Left ventricle myocardium superior (tissue), 1 donor: ENCODE measurements at places on chromosomes 7 and 10. TPM values are rescaled to one million over a fixed set of nuclear protein-coding genes. Genes with fewer than 3 reads are reported as not detected.

The VAX1 gene
- total RNA-seq = not detected

DNA sequence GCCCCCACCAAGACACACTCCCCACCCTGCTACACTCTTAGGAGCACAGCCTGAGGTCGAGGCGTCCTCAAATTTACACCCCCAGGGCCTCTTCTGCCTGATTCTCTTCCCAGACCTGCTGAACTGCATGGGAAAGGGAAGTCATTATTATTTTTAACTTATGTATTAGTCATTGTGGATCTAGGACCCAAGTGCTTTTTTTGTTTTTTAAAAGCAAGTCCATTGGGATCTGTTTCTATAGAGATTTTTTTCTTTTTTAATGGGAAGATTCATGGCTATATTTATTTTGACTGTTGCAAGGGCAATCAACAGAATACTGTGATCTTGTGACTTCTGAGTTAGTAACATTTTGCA is 203.8 kb downstream of the ZMYND11 start:
- DNase-seq = no peak

- no peak for DNase-seq
These were observed 232.0 kb upstream of the CELF2 start for GRCh38 chr10:10785627-10786026.

The WEE2 gene
- not detected for total RNA-seq

DNA sequence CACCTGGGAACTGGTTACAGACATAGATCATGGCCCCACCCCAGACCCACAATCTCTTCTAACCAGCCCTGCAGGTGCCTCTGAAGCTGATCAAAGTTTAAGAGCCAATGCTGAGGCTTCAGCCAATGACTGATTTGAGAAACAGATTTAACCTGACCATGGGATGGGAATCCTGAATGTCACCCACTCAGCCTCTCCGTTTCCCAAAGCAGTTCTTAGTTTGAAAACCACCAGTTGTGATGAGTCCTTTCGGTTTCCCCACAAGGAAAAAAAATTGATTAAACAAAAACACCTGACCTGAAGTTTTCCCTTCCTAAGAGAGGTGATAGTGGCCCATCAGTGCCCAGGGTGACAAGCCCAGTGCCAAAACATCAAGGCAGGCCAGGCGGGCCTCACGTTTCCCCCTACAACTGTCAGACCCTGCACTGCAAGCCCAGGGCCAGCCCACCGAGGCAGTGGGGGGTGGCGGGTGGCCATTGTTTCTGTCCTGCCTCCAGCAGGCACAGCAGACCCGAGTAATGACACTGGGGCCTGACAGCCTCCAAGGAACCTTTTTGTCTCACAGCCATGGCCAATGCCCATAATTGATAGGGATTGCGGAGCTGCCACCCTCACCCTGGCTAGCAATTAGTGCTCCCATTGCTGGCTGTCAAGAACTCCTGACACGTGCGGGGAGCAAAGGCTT is 75.4 kb upstream of the ZMIZ1 start:
- DNase-seq = peak; percentile 8

DNA sequence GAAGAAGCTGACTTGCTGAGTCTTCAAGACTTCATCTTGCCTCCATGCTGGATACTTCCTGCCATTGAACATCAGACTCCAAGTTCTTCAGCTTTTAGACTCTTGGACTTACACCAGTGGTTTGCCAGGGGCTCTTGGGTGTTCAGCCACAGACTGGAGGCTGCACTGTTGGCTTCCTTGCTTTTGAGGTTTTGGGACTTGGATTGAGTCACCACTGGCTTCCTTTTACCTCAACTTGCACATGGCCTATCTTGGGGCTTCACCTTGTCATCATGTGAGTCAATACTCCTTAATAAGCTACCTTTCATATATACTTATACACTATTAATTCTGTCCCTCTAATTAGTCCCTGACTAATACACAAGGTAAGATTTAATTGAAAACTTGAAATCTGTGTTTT is 361.7 kb upstream of the SEMA3C start:
- DNase-seq = no peak

DNA sequence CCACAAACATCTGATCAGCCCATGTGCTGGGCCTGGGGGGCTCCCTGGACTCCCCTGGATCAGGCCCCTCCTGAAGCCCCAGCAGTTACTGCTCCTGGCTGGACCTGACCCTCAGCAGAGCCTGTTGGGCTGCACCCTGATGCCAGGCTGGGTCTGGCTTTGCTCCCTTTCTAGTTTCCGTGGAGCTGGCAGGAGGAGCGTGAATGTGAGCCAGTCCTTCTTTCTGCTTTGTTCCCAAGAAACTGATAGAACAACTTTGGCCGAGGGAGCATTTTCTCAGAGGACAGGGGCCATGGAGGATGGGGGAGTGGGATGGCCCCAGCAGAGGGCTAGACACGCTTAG is 128.2 kb downstream of the NEURL1 start:
- DNase-seq = peak; percentile 44

- DNase-seq = no peak
These were observed 15.0 kb downstream of the ASB13 start for GRCh38 chr10:5651388-5651764.

DNA sequence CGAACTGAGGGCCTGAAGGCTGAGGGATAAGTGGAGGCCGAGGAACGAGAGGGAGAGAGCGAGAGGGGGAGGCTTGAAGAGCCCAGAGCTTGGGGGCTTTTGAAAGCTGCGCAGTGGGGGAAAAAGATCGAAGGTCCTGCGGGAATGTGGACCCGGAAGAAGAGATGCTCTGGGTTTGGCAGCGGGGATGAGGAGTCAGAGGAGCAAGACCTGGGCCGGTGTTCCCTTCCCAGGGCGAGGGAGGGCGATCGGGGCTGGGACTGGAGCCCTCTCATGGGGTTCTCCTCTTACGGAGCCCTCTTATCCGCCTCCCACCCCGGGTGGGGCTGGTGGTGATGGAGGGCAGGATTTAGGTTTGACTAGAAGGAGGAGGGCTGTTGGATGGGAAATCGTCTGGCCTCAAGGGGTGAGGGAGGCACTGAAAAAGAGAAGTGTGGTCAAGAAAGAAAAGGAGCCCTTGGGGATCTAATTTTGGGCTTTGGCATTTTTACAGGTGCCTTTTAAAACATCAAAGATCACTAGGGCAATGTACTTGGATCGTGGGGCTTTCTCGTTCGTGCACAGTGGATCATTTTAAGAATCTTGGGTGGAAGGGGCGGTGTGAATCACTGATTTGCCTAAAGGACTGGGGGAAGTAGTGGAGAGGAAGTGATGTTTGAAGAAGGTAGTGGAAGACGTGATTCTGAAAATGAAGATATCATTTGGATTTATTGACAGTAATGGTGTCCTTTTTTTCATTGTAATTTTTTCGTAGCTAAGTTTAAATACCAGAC is 637 bp downstream of the SAMD8 start:
- DNase-seq = peak; percentile 63

The FXYD4 gene
- total RNA-seq = not detected

The CDHR1 gene
- total RNA-seq = 0.32 TPM

The NUTM2D gene
- 5.6 TPM for total RNA-seq

DNA sequence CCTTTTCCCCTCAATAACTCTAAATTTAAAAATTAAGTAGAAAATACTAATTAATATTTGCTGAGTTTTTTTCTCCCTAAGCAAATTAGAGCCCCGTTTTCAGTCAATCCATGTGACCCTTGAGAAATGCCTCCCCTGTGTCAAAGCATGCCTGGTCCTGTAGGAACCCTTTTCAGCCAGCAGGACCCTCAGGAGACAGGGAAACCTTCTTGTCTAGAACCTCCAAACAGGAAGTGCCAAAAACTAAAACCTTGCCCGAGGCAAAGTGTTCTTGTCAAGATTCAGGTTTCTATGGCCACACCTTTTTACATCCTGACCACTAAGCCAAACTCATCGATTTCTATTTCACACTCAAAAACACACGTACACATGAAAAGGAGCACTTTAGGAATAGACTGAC is 60.1 kb upstream of the NFE2L3 start:
- no peak for DNase-seq

DNA sequence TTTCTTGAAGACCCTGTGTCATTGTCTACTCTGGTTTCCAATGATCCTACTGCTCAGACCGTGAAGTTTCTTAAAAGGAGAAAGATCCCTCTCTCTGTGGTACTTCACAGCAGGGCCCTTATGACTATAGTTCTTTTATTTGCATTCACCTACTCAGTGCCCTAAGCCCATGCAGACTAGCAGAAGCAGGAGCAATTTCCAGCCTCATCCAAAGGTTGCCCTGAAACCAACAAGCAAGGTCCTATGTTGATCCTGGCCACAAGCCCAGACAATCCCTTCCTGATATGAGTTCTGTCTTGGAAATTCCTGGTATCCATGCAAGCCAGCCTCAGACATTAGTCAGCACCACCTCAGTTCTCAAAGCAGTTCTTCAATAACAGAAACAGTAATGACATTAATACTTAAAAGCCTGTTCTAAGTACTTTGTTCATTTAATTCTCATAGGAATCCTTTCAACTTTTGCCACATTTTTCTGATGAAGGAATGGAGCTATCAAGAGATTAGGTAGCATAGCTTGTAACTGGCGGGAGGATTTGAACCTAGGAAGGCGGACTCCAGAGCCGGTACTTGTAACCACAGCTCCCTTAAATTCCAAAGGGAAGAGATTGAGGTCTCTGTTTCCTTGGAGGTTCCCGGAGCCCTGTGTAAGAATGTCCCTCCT is 58.1 kb upstream of the ST8SIA6 start:
- no peak for DNase-seq

The AGBL3 gene
- total RNA-seq = 1.1 TPM

DNA sequence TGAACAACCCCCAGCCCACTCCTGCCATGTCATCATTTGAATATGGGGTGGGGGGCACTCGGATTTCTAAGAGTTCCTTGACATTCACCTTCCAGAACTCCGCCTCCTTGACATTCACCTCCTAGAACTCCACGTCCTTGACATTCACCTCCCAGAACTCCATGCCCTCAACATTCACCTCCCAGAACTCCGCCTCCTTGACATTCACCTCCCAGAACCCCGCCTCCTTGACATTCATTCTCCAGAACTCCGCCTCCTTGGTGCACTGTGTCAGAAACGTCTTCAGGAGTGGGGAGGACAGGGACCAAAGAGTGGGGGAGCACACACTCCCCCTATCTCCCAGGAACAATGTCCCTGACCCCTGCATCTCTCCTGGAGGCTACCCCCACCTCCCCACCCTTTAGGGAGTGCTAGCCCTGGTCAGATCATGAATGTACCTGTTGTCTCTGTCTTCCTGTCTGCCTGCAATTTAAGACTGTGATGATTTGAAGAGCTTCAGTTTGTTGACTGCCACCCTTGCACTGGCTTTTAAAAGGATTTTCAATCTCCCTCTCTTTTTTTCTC is 110.1 kb downstream of the NPTX2 start:
- no peak for DNase-seq

DNA sequence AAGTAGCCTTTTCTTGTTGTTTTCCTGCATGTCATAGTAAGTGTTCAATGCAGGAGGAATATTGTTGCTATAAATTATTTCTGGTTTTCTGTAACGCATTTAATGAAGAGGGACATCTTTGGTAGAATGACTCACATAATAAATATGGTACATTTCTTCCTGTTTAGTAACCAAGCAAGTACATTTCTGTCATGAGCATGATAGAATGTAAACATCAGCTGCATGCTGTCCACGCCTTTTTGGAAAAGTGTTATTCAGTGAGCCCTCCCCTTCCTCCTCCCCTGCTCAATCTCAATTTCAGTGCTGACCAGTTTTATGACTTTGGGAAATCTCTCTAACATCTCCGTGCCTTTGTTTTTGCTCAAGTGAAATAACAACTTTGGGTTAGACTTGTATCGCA is 664.0 kb downstream of the XPNPEP1 start:
- no peak for DNase-seq

DNA sequence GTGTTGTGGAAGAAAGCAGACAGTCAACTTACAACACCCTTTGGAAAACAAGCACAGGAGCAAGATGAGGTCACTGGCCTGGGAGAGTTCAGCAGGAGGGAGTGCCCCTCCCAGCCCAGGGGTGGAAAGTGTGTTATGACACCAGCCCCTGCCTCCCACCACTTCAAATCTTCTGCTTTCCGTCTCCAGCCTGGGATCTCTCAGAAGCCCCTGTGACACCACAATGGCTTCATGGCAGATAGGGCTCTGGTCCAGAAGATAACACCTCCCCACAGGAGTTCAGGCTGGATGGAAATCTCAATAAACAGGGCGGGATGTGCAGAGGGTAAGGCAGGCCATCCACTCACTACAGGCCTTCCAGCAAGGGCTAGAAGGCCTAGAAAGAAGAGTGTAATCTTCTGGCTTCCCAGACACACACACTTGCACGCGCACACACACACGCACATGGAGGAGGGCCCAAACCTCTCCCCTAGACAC is 48.7 kb upstream of the ZMIZ1 start:
- peak; percentile 63 for DNase-seq

GRCh38 chr10:24452030-24452429 is 243.1 kb downstream of the KIAA1217 start:
- DNase-seq = no peak

- DNase-seq = no peak
These were observed 10.4 kb downstream of the TWIST1 start for GRCh38 chr7:19107081-19107355.
